ENCODE measurements at places on chromosomes 1 and 21.

- DNase-seq = no peak
These were observed 37.8 kb upstream of the PRELP start for GRCh38 chr1:203437696-203438315.

GRCh38 chr1:156368889-156369684 is at the start of gene RHBG:
Gene RHBG, plus strand, starts transcription at chr1:156369211. Its CDS starts 39 bp downstream, at chr1:156369250.
- peak; percentile 29 for DNase-seq

DNA sequence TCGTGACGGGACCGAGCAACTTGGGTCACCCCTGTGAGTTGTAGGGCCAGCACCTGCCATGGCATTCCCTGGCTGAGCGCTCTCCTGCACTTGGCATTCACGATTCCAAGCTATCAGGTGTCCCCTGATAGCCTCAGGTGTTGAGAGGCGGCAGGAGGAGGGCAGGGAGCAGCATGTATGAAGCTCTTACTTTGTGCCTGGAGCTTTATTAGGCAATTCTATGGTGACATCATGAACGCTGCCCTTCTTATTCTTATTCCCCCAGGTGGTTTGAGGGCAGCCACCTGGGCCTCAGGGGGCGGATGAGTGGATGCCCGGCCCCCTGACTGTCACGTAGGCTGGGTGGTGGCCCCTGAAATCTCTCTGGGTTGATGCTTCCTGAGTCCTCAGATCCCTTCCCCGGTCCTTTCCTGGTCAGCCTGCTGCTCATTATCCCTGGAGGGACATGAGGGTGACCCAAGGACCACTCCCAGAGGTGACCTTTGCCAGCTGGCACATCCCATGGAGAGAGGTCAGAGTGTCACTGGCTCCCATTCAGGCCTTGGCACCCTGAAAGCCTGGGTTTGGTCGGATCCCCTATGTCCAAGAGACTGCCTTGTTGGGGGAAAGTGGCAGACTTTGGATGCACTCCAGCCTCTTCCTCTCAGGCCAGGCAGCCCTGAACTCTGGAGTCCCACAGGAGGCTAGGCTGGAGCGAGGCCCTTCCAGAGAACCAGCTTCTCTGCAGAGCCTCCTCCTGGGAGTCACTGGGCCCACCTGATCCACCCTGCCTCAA is 51.9 kb downstream of the SPSB1 start:
- DNase-seq = no peak

GRCh38 chr1:94093996-94094395 is 27.0 kb downstream of the ABCA4 start:
- no peak for DNase-seq

GRCh38 chr1:221478050-221478949 is 263.6 kb downstream of the DUSP10 start:
- peak; percentile 60 for DNase-seq

DNA sequence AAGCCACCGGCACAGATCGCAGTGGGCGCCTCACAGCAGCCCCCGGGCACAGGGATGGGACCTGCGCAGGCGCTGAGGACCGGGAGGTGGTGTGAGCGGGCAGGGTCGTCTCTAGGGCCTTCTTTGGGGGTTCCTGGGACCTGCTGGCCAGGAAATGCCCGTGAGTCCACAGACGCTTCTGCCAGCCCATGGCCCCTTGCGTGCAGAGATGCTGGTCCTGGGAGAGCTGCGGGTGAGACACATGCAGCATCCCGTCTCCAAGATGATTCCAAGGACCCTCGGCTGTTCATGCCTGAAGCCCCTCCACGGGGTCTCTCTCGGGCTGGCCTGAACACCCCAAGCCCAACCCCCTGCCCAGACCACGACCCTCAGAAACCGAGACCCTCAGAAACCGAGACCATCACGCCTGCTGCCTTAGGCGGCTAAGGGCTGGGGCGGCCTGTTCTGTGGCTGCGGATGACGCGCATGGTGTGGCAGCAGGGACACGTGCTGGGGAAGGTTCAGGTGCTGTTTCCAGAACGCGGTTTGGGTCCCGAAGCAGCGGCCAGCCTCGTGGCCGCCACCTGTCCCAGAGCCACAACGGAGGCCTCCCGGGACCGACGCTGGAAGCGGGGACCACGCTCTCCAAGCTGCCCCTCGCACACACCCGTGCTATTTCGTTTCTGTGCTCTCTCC is 23.0 kb downstream of the CFAP74 start:
- no peak for DNase-seq

DNA sequence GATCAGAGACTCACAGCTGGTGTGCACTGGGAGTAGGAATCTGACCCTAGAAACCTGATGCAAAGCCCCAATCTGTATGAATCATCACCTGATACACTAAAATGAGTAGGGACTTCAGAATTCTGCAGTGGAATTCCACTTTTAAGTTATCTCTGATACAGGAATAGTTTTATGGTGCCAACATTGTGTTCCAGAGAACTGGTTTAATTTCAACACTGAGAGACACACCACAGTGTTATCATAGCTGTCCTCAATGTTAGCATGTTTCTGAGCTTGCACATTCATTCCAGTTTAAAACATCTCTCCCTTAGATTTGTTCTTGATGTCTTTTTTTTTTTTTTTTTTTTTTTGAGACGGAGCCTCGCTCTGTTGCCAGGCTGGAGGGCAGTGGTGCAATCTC is 7.1 kb downstream of the UTS2 start:
- DNase-seq = no peak

- DNase-seq = no peak
These were observed 39.7 kb downstream of the GLUL start for GRCh38 chr1:182351790-182352364.

- DNase-seq = no peak
These were observed 1165.2 kb downstream of the BRINP3 start for GRCh38 chr1:189312499-189312898.

GRCh38 chr1:2609319-2610035 is 22.9 kb downstream of the PRXL2B start:
- DNase-seq = peak; percentile 8

- no peak for DNase-seq
These were observed 29.3 kb downstream of the MYOG start for GRCh38 chr1:203056516-203056915.

- DNase-seq = no peak
These were observed 4.3 kb upstream of the BCAR3 start for GRCh38 chr1:93685918-93686317.

DNA sequence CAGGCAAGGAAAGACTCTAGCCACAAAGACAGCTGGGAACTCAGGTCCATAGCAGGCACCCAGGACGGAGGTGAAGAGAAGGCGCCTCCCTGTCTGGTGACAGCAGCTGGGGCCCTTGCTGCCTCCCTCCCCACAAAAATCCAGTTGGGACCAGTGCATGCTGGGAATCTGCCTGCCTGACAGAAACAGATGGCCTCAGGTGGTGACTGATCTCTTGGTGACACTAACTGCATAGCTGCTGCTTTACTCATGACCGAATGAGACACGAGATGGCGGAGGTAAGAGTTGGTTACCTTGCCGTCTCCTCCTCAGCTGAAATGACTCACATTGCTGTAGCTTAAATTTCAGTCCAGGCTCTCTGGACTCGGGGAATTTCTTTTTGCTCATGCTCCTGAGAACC is 130.3 kb downstream of the FGGY start:
- DNase-seq = no peak

DNA sequence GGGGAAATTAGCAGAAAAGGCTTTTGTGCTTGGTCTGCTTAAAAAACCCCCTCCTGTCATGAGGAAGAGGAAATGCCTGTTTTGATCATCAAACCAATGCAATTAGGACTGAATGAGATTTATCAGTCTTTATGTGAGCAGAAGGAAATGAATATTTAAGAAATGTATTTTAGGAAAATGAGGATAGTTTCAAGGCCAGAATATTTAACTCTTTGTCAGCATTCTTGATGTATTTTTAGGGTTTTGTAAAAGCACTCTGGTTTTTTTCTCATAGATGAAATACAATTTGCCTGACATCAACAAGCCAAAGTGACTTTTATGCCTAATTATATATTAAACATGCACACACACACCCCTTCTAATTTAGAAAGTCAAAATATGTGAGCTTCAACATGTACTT is 213.8 kb downstream of the GRIK1 start:
- no peak for DNase-seq

DNA sequence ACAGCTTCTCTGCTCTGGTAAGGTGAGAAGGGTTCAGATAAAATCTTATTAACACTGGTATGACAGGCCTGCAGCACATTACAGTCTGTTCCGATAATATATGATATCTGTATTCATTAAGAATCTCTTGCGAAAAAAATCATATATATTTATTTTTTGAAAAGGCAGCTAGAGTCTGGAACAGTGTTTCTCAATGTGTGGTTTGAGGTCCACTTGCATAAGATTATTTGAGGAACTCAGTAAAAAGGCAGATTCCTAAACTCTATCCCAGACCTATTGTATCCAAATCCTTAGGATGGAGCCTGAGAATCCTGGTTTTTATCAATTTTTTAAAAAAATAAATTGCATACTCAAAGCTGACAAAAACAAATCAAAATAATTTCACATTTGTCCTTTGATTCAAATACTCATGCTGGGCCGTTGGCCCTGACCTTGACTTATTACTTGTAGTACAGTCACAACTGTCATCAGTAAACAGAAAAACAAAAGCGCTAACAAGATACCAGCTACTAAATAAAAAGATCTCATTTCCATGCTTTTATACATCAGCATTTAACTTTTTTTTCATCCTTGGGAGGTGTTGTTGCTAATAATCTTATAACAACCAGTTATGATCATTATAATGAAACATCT is 60.6 kb downstream of the RGS2 start:
- DNase-seq = no peak

- DNase-seq = no peak
These were observed 49.7 kb upstream of the NHLH2 start for GRCh38 chr1:115890580-115890979.

DNA sequence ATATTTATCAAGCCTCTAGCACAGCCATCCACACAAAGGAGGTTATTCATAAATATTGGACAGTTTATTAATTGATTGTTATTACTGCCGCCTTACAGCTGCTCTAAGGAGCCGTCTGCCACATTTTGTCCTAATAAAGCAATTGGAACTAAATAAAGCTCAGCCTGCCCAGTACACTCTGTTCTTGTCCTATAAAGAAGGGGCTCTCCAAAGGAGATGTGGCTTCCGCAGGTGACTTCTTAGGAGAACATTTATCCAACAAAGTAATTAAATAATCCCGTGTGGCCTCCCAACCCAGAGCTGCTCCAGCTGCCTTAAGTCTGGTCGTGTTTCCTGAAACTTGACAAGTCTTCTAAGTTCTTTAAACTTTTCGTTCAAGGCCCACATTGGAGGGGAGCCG is 497.7 kb downstream of the NPHP4 start:
- no peak for DNase-seq

DNA sequence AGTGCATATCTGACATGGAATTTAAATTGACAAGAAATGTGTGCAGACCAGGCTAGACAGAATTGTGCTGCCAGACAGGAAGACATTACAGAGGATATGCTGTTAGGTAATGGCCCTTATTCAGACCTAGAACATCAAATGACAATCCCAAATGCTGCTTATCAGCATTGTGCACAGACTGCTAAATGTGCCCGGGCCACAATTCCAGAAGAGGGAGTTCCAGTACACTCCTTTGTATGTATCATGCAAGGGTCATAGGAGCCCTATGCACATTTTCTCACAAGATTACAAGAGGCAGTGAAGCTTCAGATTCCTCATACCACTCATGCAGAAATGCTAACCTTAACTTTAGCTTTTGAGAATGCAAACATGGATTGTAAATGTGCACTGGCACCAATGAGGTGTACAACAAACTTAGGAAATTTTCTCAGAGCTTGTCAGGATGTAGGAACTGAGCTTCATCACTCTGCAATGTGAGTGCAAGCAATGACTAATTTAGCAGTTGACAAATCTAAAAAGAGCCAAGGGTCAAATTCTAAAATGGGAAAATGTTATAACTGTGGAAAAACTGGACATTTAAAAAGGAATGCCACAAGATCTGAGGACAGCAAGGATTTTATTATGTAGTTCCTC is 273.5 kb downstream of the COL11A1 start:
- no peak for DNase-seq

- no peak for DNase-seq
These were observed 65.3 kb upstream of the MAGI3 start for GRCh38 chr1:113325022-113325421.

- no peak for DNase-seq
These were observed 995 bp downstream of the VASH2 start for GRCh38 chr1:212951126-212951946.
